ENCODE measurements at places on chromosomes 3 and 15. TPM values are rescaled to one million over a fixed set of nuclear protein-coding genes. Genes with fewer than 3 reads are reported as not detected.

ECE2 gene
- 0.42 TPM for polyA plus RNA-seq

SI gene
- not detected for polyA plus RNA-seq

MELTF gene
- 0.09 TPM for polyA plus RNA-seq

CYP19A1 gene
- polyA plus RNA-seq, result not detected

LYZL4 gene
- not detected for polyA plus RNA-seq

FRMD4B gene
- polyA plus RNA-seq, result 6.2 TPM

ARPP21 gene
- 12.8 TPM for polyA plus RNA-seq

ARL14 gene
- not detected for polyA plus RNA-seq

SKOR1 gene
- 0.81 TPM for polyA plus RNA-seq

CHRM5 gene
- polyA plus RNA-seq, result 0.10 TPM

C2CD4B gene
- not detected for polyA plus RNA-seq

WDR49 gene
- polyA plus RNA-seq, result 1.1 TPM

LMAN1L gene
- not detected for polyA plus RNA-seq

EMC7 gene
- 69.6 TPM for polyA plus RNA-seq

PRRT3 gene
- polyA plus RNA-seq, result 2.9 TPM

EOMES gene
- not detected for polyA plus RNA-seq

DPPA4 gene
- 1.2 TPM for polyA plus RNA-seq

CHRNA3 gene
- polyA plus RNA-seq, result 2.4 TPM

CCR4 gene
- not detected for polyA plus RNA-seq

PPP1R14D gene
- polyA plus RNA-seq, result not detected

CD86 gene
- polyA plus RNA-seq, result not detected

HYPK gene
- polyA plus RNA-seq, result 4.4 TPM

AGTR1 gene
- 1.3 TPM for polyA plus RNA-seq

GPR62 gene
- not detected for polyA plus RNA-seq

CHST2 gene
- polyA plus RNA-seq, result 5.0 TPM

FEM1B gene
- polyA plus RNA-seq, result 51.1 TPM

CELSR3 gene
- 65.5 TPM for polyA plus RNA-seq

SETD5 gene
- polyA plus RNA-seq, result 33.6 TPM

SAMMSON gene
- not detected for polyA plus RNA-seq

PPP2R3A gene
- polyA plus RNA-seq, result 16.9 TPM

ZDHHC23 gene
- 7.7 TPM for polyA plus RNA-seq

MAGEF1 gene
- polyA plus RNA-seq, result 90.9 TPM

CDHR4 gene
- not detected for polyA plus RNA-seq

GPR27 gene
- polyA plus RNA-seq, result 67.8 TPM

ZNF662 gene
- polyA plus RNA-seq, result not detected

HTR3E gene
- not detected for polyA plus RNA-seq

ZCWPW2 gene
- polyA plus RNA-seq, result 0.48 TPM

CIDEC gene
- polyA plus RNA-seq, result not detected

P2RY12 gene
- not detected for polyA plus RNA-seq

COLQ gene
- 9.7 TPM for polyA plus RNA-seq

Data from neural cell (in vitro differentiated cells).